SHP77 (cell line): ENCODE measurements at places on chromosomes 6 and 20.

DNA sequence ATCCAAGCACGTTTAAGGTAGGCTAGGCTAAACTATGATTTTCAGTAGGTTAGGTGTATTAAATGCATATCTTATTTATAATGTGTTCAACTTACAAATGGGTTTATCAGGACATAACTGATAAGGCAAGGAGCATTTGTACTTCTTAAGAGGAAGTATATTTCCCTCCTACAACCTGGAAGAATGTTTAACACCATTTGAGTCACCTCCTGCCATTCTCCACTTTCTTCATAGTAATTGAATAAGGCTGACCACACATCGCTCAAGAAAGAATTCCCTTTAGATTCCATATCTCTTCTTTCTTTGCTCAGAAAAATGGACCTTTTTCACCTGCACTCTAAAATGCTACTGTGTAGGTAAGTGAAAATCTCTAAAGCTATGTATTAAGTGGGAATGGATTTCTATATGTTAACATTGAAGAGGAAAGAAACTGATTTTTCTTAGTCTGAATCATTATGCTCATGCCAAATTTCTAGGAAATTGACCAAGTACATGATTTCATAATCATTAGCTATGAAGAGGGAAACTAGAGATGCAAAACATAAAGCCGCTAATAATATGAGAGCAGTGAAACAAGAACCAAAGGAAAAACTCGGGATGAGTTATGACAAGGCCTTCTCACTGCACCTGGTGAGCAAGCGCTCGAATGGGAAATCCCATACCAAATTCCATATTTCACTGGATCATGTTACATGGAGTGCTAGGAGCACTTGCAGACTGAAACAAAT lies 210.4 kb downstream of the ALDH8A1 start:
- DNase-seq = peak; percentile 40

GRCh38 chr6:90217506-90218127 lies 79.0 kb downstream of the BACH2 start:
- no peak for DNase-seq

GRCh38 chr6:31009731-31010130 lies 543 bp upstream of the MUC22 start:
- no peak for DNase-seq

- no peak for DNase-seq
These were observed 280.6 kb downstream of the KHDC1L start for GRCh38 chr6:72944660-72945059.

DNA sequence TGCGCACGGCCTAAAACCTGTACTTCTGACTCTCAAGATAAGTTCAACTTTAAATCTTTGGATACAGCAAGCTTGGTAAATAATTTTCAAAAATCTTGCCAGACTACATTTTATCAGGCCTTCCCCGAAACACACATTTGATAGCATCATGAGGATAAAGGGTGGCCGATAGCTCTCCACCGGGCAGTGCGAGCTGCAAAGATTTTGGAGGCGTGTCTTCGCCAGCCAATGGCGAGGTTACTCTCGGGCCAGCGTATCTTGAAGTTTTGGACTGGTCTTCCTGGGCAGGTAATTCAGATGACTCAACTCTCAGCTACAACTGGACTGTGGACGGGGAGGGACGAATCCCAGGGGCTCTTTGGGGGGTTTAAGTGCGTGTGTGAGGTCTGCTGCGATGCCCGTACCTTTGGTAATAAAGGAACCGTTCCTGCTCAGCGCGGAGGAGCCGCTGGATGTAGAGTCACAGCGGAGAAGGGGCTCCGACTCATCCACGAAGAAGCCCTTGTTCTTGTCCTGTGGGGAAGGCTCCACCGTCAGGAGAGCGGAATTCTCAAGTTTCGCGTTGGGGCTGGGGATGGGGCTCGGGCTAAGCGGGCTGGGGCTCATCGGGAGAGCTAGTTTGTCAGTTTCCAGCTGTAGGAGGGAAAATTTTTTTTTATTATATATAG lies 75.3 kb downstream of the TNFRSF21 start:
- no peak for DNase-seq

DNA sequence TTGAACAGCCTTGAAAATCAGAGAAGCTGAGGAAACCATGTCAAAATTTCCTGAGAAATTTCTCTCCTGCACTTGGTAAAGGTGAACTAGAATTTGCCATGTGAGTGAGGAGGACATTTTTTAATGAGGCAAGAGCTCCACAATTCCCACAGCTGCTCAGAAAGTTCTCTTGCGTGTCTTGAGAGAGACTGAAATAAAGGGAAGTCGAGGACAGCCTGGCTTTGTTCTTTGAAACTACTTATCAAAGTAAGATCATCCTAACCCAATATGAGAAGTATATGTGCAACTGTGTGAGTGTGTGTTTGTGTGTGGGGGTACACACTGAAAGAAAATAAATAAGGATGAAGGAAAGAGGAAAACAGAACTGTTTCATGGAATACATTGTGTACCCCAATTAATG lies 163.4 kb downstream of the SLC24A3 start:
- DNase-seq = no peak

DNA sequence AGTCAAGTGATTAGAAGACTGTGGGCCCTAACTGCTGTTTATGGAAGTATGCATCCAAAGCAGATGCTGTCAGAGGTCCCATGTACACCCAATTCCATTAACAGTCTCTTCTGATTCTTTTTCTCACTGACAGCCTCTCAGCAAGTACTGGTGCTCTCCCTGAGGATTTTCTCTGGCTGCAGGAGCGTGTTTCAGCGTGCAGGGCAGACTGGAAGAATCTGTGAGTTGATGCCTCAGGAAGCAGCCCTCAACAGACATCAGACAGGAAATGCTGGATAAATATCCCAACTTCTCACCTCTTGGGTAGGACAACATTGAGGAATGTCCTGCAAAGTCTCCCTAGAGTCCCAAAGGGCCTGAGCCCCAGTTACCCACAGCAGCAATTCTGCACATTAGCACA lies 40.8 kb downstream of the ANKEF1 start:
- no peak for DNase-seq

GRCh38 chr6:37812841-37813240 lies 6.7 kb upstream of the ZFAND3 start:
- DNase-seq = no peak

DNA sequence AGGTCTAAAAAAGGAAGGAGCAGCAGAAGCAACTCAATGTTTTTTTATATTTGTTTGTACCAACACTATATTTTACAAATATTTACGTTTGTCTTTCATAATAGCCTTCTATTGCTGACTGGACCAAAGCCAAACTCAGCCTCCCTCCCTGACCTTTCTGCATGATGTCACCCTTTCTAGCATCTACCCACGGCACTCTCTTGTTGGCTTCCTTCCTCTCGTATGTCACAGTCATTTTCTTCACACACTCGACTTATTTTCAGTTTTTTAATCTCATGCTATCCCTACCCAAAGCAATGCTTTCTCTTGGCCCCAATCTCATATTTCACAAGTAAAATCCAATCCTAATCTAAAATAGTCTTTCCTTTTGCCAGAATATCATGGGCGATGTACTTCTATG lies 16.3 kb upstream of the FAM8A1 start:
- no peak for DNase-seq

GRCh38 chr20:1871807-1872458 lies 23.3 kb upstream of the SIRPA start:
- no peak for DNase-seq

- no peak for DNase-seq
These were observed 70.0 kb downstream of the CPNE5 start for GRCh38 chr6:36769183-36769675.

DNA sequence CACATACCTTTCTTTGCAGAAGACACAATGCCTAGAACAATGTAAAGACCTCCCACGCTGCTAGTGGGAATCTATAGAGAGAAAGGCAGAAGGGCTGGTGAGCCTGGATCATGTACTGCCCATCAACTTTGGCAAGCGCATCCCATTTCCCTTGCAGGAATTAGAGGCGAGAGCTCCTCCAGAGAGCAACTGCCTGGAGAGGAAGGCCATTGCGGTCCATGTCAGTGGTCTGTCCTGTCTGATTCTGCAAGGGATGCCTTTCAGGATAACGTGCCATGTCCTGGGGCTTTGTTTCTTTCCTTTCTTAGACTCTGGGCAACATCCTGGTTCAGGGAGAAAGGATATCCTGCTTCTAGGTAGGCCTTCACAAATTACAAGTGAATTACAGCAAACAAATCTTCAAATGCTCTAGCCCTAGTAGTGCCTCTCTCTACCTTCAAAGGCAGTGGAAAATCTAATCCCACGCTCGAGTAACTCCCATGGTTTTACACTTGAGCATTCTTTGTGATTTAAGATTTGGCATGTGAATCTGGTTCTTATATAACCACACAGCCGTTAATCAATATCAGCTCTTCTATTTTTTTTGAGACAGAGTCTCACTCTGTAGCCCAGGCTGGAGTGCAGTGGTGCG lies 38.5 kb downstream of the GCNT2 start:
- DNase-seq = no peak

DNA sequence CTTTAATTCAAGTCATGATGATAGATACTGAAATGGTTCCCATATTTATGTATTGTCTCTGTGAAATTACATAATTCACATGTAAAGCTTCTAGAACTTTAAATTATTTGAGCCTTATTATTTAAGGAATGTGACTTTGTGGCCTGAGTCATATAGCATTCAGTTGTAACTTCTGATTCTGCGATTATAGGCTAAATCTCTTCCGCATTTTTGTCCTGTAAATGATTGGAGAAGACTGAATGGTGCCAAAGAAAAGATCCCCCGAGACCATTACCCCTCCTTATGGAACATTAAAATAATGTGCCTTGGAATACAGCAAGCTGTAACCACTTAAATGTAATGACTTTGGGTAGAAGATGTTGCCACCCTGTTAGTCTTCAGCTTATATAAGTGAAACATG lies 63.3 kb upstream of the MAP7 start:
- DNase-seq = no peak

GRCh38 chr6:14149053-14149738 lies 31.6 kb downstream of the CD83 start:
- DNase-seq = no peak

DNA sequence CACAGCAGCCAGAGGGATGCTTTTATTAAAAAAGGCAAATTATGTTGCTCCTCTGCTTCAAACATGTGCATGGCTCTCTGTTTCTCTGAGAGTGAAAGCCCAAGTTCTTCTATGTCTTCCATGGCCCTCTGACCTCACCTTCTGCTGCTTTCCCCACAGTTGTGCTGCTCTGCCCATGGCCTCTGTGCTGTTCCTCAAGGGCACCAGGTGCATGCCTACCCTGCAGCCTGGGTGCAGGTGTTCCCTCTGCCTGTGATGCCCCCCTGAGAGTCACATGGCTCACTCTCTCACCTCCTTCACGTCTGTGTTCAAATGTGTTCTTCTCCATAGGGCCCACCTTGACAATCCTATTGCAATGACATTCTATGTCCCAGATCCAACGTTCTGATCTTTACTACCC lies 477.0 kb upstream of the CHD6 start:
- DNase-seq = no peak

GRCh38 chr6:49570474-49571079 lies 20.1 kb downstream of the C6orf141 start:
- no peak for DNase-seq

- DNase-seq = no peak
These were observed 38.4 kb downstream of the RRBP1 start for GRCh38 chr20:17643531-17644188.

DNA sequence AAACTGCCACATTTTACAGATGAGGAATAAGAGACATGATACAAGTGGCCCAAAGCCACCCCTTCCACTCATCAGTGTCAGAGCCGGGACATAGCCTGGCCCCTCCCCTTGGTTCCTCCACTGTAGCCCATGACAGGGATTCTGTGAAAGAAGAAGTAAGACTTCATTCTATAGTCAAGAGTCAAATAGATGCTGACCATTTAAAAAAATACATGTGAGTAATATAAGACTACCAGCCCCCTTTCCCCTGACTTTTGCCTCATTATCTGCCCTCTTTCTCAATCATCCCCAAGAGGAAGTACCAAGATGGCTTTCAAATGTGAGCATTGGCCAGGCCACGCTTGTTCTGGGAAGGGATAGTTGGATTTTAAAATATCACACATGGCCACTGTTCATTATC lies 57.8 kb upstream of the TAB2 start:
- DNase-seq = no peak

DNA sequence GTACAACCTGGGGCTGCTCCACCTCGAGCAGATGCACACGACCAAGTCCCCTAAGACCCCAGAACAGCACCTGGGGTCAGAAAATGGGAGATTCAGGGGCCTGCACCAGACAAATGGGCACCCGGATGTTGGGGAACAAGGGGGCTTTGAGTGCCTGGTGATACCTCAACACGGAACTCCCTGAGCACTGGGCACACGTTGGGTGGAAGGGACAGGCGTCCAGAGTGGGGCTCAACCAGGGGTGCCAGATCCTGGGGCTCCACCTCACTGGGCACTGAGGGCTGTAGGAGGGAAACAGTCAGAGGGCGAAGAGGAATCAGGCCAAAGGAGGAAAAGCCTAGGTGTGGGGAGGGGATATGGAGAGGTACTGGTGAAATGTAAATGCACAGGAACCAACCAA lies 33.5 kb upstream of the SPAG4 start:
- no peak for DNase-seq

- no peak for DNase-seq
These were observed 102.2 kb downstream of the UNC5CL start for GRCh38 chr6:40936818-40937251.

GRCh38 chr20:51801823-51802123 lies 548 bp downstream of the SALL4 start:
- no peak for DNase-seq

DNA sequence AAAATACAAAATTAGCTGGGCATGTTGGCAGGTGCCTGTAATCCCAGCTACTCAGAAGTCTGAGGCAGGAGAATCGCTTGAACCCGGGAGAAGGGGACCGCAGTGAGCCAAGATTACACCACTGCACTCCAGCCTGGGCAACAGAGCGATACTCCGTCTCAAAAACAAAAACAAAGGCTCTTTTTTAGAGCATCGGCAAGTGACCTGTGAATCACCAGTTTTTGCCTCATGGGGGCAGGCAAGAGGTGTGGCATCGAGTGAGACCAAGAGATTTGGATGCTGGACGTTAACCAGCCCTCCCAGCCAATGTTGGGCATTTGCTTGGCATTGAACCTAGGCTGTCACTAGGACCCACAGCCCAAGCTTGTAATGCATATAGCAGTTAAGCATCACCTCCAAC lies 14.6 kb upstream of the CDK5RAP1 start:
- peak; percentile 21 for DNase-seq
